ENCODE measurements at places on chromosomes 12 and 14. TPM values are rescaled to one million over a fixed set of nuclear protein-coding genes. Genes with fewer than 3 reads are reported as not detected.

Gene TESPA1
- not detected for total RNA-seq

Gene HHIPL1
- total RNA-seq = 1.8 TPM

Gene FOXM1
- 26.2 TPM for total RNA-seq

Gene TMPRSS12
- not detected for total RNA-seq

Gene NTS
- total RNA-seq = not detected

Gene DIO3
- total RNA-seq = not detected

Gene ETFBKMT
- total RNA-seq = 3.1 TPM

Gene RNU4-1
- total RNA-seq = under 0.01 TPM

Gene MON2
- 36.7 TPM for total RNA-seq

Gene EIF2S3B
- 6.2 TPM for total RNA-seq

Gene MYO1H
- total RNA-seq = not detected

Gene OTOGL
- 0.20 TPM for total RNA-seq

Gene NINJ2
- 5.5 TPM for total RNA-seq

Gene GALNT8
- 0.39 TPM for total RNA-seq

Gene NPFF
- total RNA-seq = not detected

Gene GALNT9
- total RNA-seq = 0.39 TPM

Gene CYP27B1
- total RNA-seq = 0.39 TPM

Gene WSCD2
- total RNA-seq = not detected

Gene TAS2R14
- 3.7 TPM for total RNA-seq

Gene PPP4R3A
- total RNA-seq = 30.1 TPM

Gene SRRM4
- total RNA-seq = not detected

Gene P2RX2
- not detected for total RNA-seq

Gene OAS3
- total RNA-seq = 7.0 TPM

Gene ABCC9
- 5.9 TPM for total RNA-seq

Gene SOX5
- 6.8 TPM for total RNA-seq

Gene WIF1
- 0.37 TPM for total RNA-seq

Gene MSI1
- not detected for total RNA-seq

Gene TMEM253
- not detected for total RNA-seq

Gene SDR9C7
- total RNA-seq = not detected

Gene PPFIA2
- 2.2 TPM for total RNA-seq

Gene ACOT4
- total RNA-seq = 0.73 TPM

Gene SMCO2
- total RNA-seq = not detected

Gene PPP4R4
- total RNA-seq = 0.37 TPM

Gene BIN2
- total RNA-seq = not detected

All from subcutaneous preadipocyte (primary cell).